Right ventricle myocardium superior (tissue), 1 donor: ENCODE measurements at places on chromosomes 2 and 18.
A peak's percentile ranks its signal among the peaks of the same experiment; 100 is the strongest.

- peak; percentile 42 for DNase-seq
Measured at GRCh38 chr2:68317971-68318913, 1.5 kb downstream of the CNRIP1 start.

DNA sequence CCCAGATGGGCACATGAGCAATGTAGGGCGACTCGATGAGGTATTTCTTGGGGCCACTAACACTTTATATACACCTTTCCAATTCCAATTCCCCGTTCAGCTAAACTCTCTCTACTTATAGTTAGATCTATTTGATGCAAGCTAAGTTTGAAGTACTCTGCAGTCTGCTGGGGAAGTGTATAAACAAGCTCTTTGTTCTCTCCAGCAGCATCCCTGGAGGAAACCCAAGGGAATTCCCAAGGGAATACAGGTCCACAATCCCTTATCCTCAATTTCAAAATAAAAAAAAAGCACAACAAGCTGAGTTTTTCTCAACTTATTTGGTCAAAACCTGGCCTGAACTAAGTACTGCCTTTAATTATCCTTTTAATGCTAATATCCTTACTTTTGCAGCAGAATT is 433.3 kb downstream of the NBAS start:
- DNase-seq: no peak

- no peak for DNase-seq
Measured at GRCh38 chr2:195410074-195410671, 246.9 kb upstream of the SLC39A10 start.

GRCh38 chr18:42113529-42114191 is 158.6 kb downstream of the PIK3C3 start:
- no peak for DNase-seq

DNA sequence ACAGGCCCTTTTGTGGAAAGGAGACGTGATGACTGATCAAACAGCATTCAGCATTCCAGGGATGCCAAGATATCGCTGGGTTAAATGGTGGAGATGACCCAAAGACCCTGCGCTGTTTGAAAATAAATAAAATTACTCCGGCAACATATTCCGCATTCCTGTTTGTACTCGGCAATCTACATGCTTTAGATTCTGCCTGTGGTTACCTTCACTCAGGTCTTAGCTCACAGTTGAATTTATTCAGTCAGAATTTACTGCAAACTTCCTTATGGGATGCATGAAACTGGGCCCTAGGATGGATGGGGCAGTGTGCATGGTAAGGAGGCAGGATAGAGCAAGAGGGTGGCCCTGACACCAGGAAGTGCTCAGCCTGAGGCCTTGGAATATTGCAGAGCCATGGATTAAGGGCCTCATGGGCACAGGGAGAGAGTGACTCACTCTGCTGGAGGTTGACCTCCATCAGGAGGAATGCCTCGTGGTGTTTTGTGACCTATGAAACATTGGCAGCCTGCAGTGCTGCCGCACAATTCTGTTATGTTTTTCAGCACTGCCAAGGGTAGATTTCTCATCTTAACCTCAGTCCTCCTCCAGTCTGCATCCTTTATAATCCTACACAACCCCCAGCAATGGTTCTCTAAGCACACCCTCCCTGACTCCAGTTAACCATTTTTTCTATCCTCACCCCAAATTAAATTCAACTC is 321.4 kb downstream of the IRS1 start:
- peak; percentile 42 for DNase-seq

GRCh38 chr2:235553696-235554100 is 59.9 kb downstream of the AGAP1 start:
- DNase-seq: no peak

GRCh38 chr18:8787794-8788193 is 82.4 kb downstream of the MTCL1 start:
- DNase-seq: no peak
